ENCODE measurements at places on chromosomes 6 and 20.

GRCh38 chr6:144477396-144477795 lies 192.3 kb downstream of the UTRN start:
- DNase-seq: no peak

- no peak for DNase-seq
Observed at GRCh38 chr6:7147051-7147671, 39.4 kb downstream of the RREB1 start.

- no peak for DNase-seq
Observed at GRCh38 chr6:168447282-168447681, 6.3 kb downstream of the SMOC2 start.

DNA sequence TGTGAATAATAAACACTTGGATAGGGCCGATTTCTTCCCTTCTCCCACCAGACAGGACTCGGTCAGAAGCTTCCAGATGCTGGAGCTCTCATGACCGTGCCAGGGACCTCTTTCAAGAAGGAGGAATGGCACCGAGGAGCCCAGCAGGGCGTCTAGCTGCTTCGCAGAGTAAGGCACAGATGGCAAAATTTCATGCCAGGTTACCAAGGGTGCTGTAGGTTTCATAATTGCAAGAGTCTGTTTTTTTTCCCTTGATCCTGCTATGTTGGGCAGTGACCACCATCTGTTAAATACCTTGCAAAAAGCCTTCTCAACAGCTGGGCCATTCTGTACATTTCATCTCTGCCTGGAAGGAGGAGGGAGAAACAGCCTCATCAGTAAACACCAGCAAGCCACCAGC lies 111.8 kb downstream of the EDN3 start:
- DNase-seq: no peak

- DNase-seq: peak; percentile 99
Observed at GRCh38 chr6:14001329-14002012, 76.7 kb downstream of the RNF182 start.

- DNase-seq: no peak
Observed at GRCh38 chr6:33967966-33968724, 164.3 kb upstream of the MLN start.

DNA sequence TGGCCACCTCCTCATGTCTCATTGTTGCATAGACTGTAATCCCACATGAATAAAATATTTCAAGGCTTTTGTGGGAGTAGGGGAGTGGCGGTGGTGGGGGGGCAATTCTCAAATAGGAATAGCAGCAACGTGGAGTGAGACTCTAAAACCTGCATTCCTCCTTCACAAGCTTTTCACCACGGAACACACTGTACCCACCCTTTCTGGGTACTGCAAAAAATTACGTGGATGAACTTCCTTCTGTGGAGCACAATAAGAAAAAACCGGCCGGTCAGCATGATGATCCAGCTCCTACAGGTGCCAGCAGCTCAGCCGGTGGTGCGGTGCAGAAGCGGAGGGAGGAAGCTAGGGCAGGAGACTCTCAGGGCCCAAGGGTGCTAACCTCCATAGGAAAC lies 930 bp upstream of the RRAGD start:
- DNase-seq: no peak

DNA sequence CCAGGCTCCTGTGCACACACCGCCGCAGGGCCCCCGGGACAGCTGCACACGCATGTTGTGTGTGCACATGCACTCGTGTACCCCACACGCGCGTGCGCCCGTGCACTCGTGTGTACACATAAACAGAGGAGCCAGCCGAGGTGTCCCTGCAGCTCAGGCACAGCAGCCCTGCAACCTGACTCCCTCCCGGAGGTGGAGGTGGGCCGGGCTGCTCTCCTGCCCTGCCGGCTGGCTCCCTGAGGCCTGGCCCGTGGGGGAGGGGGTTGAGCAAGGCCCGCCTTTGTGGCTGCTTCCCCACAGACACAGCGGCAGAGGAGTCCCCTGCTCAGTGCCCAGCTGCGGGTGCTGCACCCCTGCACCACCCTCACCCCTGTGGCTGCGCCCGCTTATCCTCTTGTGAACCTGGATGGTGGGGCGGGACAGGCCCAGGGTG lies 624 bp downstream of the RBBP8NL start:
- no peak for DNase-seq

- DNase-seq: no peak
Observed at GRCh38 chr20:61439251-61439650, 187.2 kb downstream of the CDH4 start.

GRCh38 chr6:110878751-110879522 lies 4.4 kb downstream of the AMD1 start:
- DNase-seq: no peak

- DNase-seq: no peak
Observed at GRCh38 chr6:6753301-6753700, 164.8 kb downstream of the LY86 start.

- DNase-seq: no peak
Observed at GRCh38 chr6:50819466-50819903, 814 bp downstream of the TFAP2B start.

GRCh38 chr20:58461104-58461503 lies 54.1 kb downstream of the APCDD1L start:
- no peak for DNase-seq

GRCh38 chr6:37862992-37863391 lies 43.5 kb downstream of the ZFAND3 start:
- DNase-seq: no peak

DNA sequence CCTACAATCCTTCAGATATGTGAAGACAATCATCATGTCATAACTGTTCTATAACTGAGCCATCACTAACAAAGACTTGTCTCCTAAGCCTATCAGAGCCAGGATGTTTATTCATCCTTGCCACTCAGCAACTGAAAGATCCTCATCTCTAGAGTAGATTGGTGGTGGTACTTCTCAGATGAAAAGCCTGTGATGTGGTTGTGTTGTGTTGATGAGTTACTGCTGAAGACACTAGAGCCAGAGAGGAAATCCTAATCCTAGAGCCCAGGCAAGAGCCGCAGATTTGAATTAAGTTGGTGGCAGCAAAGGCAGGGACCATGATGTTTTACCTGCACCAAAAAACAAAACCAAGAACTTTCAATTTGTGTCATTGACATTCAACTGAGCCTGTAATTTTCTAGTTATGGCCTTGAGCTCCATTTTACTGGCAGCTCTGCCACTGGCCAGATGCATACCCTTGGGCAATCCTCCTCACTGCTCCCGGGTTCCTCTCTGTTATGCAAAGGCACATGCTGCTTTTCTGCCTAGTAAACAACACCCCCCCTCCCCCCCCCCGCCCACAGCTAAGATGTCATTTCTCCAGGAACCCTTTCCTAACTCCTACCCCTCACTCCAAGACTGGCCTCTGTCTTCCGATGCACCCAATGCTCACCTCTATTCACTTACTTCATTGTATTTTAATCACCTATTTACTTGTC lies 50.2 kb upstream of the REV3L start:
- no peak for DNase-seq
